ENCODE measurements at places on chromosomes 16 and 17.

GRCh38 chr17:43661699-43662412, at the start of gene MEOX1:
Gene MEOX1, minus strand, starts transcription at chr17:43661922. Its CDS starts 388 bp downstream, at chr17:43661534.
- DNase-seq: no peak

- no peak for DNase-seq
These were observed 31.4 kb upstream of the EIF1 start for GRCh38 chr17:41657176-41657754.

GRCh38 chr16:69741519-69741918, 13.2 kb downstream of the NOB1 start:
- DNase-seq: no peak

- no peak for DNase-seq
These were observed 105.1 kb upstream of the METRNL start for GRCh38 chr17:82974136-82974952.

DNA sequence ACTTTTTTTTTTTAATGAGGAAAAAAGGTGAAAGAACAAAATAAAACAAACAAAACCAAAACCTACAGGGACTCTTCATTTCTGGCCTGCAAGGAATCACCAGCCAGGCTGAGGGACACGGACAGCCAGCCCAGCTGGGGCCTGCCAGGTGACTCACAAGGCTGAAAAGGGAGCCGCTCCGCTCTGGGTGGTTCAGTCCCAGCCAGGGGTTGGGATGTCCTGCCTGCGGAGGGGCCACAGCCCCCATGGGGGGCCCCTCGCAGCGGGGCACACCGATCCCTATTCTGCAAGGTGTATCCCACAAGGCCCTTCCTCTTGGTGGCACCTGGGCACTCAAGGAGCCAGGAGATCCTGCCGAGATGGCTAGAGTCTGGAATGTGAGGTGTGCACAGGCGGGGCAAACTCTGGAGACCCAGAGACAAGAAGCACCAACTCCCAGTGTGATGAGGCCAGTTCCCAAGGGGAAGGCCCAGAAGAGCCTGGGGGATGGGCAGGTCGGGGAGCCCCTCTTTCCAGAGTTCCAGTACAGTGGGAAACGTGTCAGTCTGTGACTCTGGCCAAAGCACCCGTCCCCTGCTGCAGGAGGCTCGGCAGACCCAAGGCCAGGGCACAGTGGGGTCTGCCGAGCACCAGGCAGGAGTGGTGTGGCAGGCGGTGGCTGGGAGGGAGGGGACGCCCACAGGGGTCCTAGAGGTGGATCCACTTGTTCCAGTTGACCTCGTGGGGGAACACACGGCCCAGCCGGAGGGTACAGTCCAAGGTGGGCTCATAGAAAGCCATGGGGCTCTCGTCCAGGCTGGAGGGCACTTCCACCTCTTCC, 58.9 kb downstream of the IL21R start:
- DNase-seq: no peak
